ENCODE measurements at places on chromosomes 13 and 19.

DNA sequence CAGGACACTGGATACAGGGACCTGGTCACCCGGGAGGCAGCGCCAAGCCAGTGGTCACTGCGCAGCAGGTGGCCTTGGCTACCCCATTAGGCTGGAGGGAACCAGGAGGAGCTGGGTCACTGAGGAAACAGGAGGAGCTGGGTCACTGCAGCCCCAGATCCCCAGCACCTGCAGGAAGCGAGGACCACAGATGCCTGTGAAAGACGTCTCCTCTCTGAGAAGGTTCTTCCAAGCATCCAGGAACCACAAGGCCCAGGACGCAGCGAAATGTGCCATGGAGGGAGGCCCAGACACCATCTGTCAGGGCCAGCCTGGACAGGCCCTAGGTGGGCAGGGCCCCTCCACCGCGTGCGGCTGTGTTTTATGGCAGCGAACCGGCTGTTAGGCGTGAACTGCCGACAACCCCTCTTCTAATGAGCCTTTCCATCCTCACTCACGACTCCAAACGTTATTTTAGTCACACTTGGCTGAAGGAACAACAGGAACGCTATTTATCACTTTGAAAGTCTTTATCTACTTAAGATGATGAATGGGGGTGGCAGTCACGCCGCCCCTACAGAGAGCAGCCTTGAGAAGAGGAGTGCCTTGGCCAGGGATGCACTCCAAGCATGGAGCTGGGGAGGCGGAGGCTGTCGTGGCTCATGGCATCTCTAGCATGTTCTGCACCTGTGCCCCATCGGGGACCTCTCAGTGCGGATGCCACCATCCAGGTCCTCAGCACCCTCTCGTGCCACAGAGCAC lies 53.3 kb downstream of the CEBPG start:
- no peaks in the 10 kb centered on the region for H3K36me3 ChIP-seq
- no peak overlapping the region for H3K27ac ChIP-seq
- H3K4me1 ChIP-seq, result peaks cover 6% of the 10 kb centered on the region
- no peak overlapping the region for H3K4me3 ChIP-seq

DNA sequence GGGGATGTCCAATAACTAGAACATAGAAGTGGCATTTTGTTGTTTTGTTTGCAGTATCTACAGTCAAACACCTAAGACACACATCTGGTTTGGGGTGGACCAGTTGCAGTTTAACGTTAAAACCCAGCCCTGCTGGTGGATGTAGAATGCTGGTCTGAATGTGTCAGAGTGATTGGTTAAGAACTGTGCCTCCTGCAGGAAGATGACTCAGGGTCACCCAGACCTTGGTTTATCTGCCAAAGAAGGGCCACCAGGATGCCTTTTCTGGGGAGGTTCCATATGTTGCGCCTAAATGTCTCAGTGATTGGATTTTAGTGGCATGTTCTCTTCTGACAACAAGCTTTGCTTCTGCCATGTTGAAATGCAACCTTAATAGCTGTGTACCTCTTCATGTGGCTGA lies 23.1 kb downstream of the ZNF536 start:
- H3K4me3 ChIP-seq, result no peak overlapping the region
- H3K27ac ChIP-seq, result no peak overlapping the region
- no peak for DNase-seq
- H3K27me3 ChIP-seq, result peaks cover 25% of the 10 kb centered on the region

- no peaks in the 10 kb centered on the region for H3K27me3 ChIP-seq
- DNase-seq, result no peak
- peaks cover 6% of the 10 kb centered on the region for H3K4me1 ChIP-seq
- H3K36me3 ChIP-seq, result no peaks in the 10 kb centered on the region
- no peak overlapping the region for H3K4me3 ChIP-seq
- H3K27ac ChIP-seq, result no peak overlapping the region
Observed at GRCh38 chr13:112760435-112760834, 70.6 kb downstream of the ATP11A start.

GRCh38 chr19:33610588-33610987 lies 11.2 kb upstream of the CHST8 start:
- H3K4me3 ChIP-seq, result no peak overlapping the region
- H3K27me3 ChIP-seq, result peaks cover 39% of the 10 kb centered on the region
- H3K36me3 ChIP-seq, result peaks cover 8% of the 10 kb centered on the region
- H3K27ac ChIP-seq, result no peak overlapping the region
- H3K4me1 ChIP-seq, result no peaks in the 10 kb centered on the region

Data from natural killer cell treated with Interleukin-12 subunit alpha and Interleukin-12 subunit beta and Interleukin-15 and Interleukin-18, amount 100 ng/mL, for 72 hours (primary cell).